ENCODE measurements at places on chromosomes 13 and 19.
A peak's percentile ranks its signal among the peaks of the same experiment; 100 is the strongest.

DNA sequence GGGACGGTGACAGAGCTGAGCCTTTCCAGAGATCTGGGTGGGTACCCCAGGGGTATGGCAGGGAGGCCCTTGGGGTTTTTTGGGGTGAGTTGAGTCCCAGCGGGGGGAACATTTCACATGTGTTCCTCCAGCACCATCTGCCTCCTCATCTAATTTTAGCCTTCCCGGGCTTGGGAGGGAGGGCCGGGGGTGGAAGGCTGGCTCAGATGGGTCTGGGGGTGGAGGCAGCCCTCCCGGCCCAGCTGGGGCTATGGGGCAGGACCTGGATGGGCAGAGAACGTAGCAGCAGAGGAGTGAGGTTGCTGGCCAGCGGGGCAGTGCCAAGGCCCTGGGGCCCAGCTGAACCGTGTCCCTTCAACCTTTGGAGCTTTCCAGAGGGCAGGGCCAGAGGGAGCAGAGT is 23.5 kb downstream of the ADGRL1 start:
- no peak for DNase-seq

- no peak for DNase-seq
Measured at GRCh38 chr13:113428871-113429607, 24.2 kb downstream of the ADPRHL1 start.

DNA sequence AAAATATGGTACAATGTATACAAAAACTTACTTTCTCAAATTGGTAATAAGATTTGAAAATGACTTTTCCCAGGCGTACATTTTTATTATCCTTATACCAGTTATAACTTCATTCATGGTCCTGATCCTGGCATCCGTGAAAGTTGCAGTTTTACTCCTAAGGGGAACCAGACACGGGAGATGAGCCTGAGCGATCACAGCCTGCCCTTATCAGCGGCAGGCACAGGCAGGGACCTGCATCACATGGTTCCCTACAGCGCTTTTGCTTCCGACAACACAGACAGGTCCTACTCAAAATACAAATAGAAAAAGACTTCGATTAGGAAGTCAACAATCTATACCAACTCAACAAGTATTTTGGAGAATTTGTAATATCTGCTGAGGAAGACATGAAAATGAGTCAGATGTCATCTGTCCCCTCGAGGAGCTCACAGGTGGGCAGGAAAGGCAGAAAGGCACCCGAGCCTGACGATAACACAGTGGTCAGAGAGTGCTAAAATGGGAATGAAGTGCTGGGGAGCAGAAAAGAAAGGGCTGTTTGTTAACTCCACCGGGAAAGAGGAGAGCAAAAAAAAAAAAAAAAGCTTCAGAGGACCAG is 93.4 kb downstream of the ABCC4 start:
- peak; percentile 75 for DNase-seq

- DNase-seq: no peak
Measured at GRCh38 chr19:55145232-55145631, 3.8 kb downstream of the TNNT1 start.

GRCh38 chr13:113116206-113116800 is 6.3 kb upstream of the F10 start:
- no peak for DNase-seq

- DNase-seq: no peak
Measured at GRCh38 chr19:23774524-23774971, 15.9 kb upstream of the ZNF681 start.

DNA sequence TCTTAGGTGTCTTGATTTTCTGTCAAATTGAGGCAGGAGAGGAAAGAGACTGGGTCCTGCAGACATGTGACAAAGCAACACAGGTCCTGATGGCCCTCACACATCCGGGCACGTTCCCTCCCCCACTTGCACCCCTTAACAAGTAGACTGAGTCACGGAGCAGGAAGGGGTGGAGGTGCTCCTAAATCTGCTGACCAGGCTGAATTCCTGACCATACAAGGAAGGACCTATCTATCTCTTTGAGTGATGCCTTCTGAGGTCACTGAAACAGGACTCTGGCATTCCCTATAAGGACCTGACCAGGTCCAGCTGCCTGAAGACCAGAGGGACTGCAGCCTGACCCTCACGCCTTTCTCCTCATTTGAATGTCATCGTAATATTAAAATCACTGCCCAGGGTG is 250.3 kb downstream of the COL4A1 start:
- DNase-seq: no peak

DNA sequence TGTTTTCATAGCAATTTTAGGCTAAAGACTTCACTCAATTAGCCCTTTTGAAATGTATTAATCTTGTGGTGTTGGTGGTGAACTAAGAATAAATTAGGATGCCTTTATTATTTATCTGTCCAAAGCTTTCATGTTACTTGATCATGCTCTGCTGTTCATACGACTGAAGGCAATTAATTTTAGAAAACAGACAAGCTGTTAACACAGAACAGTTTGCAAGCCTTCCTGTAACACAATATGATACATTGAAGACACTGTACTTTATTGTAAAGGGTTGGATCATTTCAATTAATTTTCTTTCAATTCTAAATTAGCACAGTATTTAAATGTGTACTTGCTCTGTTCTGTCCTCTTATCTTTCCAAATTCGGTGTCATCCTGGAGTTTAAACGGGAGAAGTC is 794.3 kb upstream of the MIR17HG start:
- DNase-seq: no peak

GRCh38 chr13:31172535-31172934 is 10.8 kb upstream of the HSPH1 start:
- DNase-seq: no peak

- no peak for DNase-seq
Measured at GRCh38 chr13:109251956-109252355, 534.4 kb downstream of the IRS2 start.

DNA sequence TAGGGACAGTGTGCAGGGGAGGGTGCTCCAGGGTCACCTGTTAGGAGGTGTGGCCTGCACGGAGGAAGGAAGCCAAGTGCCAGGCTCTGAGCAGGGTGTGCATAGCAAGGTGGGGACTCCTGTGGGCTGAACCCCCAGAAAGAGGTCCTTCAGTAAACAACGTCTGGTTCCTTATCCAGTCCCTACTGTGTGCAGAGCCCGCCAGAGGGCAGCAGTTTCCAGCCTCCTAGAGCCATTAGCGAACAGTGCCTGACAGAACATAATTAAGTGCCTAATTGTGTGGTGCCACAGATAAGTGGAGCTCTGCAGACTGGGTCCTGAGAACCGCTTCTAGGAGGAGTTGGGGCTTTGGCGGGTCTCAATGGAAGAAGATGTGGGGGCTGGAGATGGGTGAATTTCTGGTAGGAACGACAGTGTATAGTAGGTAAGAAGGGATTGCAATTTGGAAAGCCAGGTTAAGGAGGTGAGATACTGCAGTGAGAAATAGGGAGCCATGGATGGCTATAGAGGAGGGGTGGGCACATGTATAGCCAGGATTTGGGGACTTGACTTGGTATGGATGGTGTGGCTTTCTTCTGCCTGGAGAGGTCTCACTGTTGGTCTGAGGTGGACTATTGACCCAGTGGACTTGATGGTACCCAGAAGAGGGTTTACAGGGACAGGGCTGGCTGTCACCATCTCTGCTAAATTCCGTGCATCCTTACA is 323.1 kb downstream of the ZNF536 start:
- peak; percentile 16 for DNase-seq

- no peak for DNase-seq
Measured at GRCh38 chr13:46761866-46762265, 35.1 kb downstream of the ESD start.

- peak; percentile 66 for DNase-seq
Measured at GRCh38 chr19:17829855-17830566, 8.7 kb upstream of the INSL3 start.

GRCh38 chr19:55304980-55305379 is 20.2 kb downstream of the TMEM150B start:
- peak; percentile 48 for DNase-seq

DNA sequence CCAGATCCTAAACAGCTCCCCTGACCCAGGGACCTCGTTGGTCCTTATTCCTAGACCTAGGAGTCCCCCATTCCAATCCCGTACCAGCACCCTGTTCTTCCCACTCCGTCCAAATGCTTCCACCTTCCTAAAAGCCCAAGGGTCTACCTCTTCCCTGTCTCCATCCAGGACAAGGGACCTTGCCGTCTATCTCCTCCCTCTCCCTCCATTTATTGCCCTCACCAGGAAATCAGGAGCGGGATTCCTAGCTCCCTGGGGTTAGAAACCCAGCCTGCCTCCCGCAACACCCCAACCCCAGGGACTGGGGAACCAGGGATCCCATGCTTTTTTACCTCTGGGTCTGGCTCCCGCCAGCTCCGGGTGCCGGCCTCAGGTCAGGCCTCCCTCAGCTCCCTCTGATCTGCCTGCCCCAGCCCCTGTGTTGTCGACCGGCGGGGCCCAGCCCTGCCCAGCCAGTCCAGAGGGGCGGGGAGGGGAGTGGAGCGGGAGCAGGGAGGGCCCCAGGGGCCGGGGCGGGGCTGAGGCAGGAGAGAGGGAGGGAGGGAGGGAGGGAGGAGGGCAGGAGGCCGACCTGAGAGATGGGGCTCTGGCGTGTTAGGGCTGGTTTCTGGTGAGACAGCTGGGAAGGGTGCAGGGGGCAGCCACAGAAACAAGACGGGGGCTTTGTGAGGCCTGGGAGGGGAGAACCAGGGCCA is at the start of gene B3GNT8:
B3GNT8 (minus strand) TSS at position 423 of the 695 bp plus-strand sequence. CDS start 596 bp downstream, outside the sequence.
- DNase-seq: peak; percentile 93

DNA sequence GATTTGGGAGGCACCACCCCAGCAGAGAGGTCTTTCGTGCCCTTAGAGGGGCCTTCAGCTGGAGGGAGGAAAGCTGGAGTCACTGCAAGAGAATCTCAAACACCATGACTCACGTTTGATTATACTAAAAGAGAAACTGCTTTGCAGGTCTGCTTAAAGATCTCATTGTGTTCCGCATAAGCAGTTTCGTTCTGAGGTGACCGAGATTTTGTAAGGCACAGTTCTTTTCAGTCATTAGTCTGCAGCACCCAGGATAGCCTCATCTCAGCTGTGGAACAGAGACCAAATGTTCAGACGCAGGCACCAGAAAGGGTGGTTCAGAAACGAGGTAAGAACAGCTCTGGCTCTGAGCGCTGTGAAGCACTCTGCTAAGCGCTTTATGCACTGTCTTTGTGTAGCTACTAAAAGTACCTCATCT is 71.2 kb upstream of the GTF3A start:
- no peak for DNase-seq

DNA sequence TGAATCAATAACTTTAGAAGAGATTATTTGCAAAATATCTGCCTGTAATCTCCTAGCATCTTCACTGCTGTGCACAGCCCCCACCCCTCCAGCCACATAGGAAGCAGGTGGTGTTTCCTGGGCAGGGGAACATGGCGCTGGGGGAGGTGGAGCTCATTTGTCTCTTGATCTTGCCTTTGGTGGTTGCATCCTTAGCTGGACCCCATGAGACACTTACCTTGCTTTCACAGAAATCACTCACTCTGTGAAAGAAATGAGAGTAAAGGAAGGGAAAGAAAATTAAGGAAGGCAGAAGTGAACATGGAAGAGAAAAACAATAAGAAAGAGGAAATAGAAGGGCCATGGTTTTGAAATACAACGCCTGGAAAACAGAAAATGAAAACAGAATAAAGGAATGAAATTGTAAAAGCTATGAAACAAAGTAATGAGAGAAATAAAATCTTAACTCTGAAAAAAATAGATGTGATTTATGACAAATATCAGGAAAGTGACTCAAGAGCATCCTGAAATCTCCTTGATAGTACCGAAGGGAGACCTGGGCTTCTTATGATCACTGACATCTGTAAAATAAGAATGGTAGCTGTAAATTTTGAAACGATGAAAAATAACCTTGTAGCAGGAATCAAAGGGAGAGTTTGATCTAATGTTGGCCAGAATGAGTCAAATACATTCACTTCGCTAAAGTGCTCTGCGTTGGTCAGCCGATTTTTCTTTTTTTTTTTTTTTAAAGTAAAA is 17.2 kb upstream of the RNASEH2B start:
- no peak for DNase-seq

DNA sequence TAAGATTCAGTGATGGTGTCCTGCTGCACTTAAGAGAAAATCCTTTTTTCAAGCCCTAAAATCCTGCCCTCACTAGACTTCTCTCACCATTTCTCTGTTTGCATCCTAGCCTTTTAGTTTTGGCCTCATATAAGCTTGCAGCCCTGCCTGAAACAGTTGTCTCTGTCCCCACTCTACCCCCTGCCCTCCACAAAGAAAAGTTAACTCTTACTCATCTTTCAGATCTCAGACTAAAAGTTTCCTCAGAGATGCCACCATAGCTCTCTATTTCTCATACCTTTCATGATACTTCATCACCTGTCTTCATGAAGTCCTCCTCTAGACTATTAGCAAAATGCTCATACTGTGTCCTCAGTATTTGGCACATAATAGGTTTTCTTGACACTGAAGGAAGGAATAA is 33.1 kb downstream of the ITM2B start:
- no peak for DNase-seq

DNA sequence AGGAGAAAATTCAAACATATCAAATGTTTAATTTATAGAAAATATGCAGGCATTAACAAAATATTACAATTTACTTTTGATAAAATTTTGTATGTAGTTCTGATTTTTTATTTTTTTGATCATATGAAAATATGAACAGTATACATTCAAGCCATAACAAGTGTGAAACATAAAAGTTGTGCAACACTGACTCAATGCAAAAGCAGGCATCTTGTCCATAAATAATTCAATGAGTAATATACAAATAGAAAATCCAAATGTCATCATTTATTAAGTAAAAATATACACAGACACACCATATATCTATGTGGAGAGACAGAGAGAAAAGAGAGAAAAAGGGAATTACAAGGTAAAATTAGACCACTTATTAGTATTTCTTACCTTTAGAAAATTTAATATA is 1183.9 kb downstream of the SLITRK1 start:
- DNase-seq: no peak

DNA sequence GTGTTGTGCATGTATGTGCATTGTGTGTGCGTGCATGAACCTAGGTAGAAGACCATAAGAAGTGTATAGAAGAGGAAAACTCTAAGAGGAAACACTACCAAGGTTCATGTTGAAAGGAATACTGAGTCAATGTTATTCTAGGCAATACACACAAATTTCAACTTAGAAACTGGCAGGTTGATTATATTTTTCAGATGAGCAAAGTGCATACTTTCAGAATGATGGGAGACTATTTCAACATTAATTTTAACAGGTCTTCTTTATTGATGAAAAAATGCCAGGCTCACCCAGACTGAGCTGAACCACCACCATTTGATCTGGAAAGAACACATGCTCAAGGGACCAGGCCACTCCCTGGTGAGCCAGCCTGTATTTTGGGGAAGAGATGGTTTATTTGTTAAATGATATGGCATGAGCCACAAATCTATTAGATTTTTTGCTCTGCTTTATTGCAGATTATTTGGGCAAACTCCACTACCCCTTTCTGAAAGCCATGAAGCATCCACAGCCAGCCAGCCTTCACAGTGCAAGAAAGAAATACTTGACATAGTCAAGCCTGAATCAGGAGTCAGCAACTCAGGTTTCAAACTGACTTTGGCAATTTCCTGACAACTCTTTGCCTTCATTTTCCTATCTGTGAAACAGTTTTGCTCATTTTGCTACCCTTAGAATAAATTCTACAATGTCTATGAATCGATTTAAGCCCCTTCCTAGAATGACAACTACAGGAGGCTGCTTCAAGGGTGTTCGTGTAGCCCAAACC is 368.9 kb downstream of the COG6 start:
- DNase-seq: no peak

GRCh38 chr13:32838945-32839344 is 177.3 kb upstream of the KL start:
- DNase-seq: no peak

- DNase-seq: no peak
Measured at GRCh38 chr13:38166116-38166515, 183.5 kb upstream of the UFM1 start.
